ENCODE measurements at places on chromosomes 12 and 14.

- no peak for DNase-seq
These were observed 295.5 kb downstream of the EGLN3 start for GRCh38 chr14:33655421-33655820.

DNA sequence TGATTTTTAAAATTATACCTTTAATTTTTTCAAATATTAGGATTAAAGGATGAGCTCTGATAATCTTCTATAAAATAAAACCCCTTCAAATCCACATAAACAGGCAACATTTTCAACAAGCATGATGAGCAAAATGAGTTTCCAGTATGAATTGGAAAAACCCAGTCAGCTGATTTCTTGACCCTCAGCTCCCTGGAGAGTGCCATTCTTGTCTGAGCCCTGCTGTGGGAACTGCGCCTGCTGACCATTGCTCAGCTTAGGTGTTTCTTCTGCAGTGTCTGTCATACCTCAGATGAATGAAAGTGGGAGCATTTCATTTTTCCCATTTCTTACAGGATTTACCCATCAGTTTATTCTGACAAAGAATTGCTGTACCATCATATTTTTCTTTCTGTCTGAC lies 27.6 kb downstream of the MAPKAPK5 start:
- DNase-seq = no peak

DNA sequence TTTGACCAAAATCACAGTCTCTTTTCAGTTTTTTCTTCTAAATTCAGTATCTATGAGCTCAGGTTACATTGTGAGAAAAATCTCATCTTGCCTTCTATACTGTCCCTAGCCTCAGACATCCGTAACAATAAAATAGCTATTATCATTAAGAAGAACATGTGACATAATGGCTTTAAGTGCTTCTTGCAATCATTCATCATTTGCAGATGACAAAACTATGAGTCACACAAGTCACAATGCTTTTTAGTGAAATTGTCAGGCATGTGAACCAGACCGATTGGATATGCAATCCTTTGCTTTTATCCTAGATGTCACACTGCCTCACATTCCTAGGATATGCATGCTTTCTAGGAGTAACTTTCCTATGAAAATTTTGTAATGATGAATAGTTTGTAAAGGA lies 313.1 kb downstream of the SLC6A15 start:
- no peak for DNase-seq

DNA sequence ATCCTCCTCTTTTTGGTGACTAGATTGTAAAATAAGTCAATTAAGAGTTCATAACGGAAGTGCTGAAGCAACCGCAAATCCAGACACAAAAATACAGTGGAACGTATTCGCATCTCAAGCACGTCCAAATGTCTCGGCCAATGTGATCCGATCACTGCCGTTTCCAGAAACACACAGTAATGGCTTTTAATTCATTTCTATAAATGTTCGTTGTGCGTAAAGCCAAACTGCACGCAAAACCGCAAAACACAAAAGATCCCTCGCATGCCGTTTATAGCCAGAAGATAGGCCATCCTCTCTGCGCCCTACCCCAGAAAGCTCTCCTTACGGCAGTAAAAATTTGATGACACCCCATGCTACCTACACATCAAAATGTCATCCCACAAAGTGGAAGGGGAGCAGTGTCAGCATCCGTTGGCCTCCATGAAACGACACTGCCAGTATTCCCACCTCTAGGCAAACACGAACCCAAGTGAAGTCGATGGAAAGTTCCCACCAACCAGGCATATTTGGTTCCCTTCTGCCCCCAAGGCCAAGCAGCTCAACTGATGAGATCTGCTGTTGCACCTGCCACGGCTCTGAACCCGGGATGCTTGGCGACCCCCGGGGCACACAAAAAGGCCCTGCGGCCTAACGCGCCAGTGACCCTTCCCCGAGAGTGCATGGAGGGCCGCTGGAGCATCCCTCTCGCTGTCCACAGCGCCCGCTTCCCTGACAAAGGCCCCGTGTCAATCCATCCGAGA lies 1.4 kb downstream of the HECTD4 start:
- DNase-seq = no peak

- no peak for DNase-seq
These were observed 43.4 kb upstream of the RIN3 start for GRCh38 chr14:92470215-92470614.

GRCh38 chr12:90090929-90091651 lies 382.5 kb upstream of the ATP2B1 start:
- no peak for DNase-seq

DNA sequence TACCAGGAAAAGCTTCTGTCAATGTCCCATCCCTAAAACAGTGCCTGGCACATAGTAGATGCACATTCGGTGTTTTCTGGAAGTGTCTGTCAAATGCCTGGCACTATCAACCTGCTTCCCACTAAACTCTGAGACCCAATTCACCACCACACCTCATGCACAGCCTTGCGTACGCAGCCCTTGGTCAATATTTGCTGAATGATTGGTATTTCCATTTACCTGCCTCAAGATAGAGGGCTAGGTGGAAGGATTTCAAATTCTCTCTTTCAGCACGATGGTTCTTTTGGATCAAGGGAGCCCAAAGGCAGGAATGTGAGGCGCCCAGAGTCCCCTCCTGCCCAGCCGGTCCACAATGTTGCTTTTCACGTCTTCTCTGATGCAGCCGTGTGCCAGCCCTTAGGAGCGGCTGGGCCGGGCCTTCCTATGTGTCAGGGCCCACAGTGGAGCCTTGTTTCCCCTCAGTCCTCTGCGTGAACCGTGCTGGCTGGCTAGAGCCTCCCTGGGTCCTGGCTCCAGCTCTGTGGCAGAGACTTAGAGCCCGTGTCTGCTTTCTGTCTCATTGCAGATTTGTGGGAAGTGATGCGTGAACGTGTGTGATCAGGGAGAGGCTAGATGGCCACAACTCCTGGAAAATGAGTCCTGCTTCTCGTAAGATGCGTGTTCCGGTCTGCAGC lies 99.9 kb upstream of the RFLNA start:
- DNase-seq = no peak

GRCh38 chr14:102457509-102457908 lies 52.1 kb downstream of the ANKRD9 start:
- DNase-seq = no peak

DNA sequence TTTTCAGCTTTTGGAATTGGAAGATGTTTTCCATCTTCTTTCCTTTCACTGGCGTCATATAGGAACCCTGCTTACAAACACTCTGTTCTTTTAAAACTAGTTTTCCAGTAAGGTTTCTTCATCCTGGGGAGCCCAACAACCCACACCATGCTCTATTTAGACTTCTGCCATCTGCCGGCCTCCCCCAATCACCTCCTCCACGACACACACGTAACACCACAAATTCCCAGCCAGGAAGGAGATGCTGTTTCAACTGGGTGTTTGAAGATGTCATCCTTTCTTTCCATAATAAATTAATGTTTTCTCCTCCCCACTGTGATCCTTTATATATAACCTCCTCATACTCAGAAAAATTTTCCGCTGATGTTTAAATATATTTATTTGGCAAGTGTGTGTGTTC lies 231.4 kb upstream of the DDHD1 start:
- DNase-seq = no peak

GRCh38 chr12:46617167-46617566 lies 208.6 kb downstream of the SLC38A4 start:
- DNase-seq = no peak

DNA sequence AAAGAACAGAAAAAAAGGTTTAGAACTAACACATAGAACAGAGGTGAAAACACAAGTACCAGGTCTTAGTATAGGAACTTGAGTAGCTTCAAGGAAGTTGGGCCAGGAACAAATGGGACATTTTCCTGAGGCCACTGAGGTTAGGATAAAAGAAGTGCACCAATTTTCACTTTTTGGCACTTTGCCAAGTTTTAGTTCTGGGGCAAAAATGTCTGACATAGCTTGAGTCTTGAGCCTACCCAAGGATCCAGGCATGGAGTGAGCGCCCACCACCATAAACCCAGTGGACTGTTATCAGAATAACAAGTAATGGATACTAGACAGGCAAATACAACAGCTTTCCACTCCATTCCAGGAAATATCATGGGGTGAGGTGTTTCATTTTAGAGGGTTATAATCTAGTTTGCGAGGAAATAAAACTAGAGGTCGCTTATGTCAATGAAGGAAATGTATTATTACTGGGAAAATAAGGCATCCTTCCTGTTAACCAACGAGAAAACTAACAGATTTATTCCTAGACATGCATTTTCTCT lies 199.7 kb upstream of the HMGA2 start:
- no peak for DNase-seq

DNA sequence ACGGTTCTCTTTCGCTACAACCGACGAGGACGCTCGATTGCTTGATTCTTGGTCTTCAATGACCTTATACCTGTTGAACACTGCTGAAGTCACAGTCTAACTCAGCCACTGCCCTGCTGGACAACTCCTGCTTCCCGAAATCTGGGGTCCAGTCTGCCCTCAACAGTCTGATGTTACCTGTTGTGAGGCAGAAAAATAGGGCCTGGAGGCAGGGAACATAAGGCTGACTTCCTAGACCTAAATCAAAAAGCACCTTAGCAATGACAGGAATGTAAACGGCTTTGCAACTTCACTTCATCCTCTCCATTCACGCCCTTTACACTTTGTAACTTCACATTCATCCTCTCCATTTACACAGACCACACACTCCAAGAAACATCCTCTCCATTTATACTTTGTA lies 597 bp upstream of the GLTP start:
- DNase-seq = no peak

DNA sequence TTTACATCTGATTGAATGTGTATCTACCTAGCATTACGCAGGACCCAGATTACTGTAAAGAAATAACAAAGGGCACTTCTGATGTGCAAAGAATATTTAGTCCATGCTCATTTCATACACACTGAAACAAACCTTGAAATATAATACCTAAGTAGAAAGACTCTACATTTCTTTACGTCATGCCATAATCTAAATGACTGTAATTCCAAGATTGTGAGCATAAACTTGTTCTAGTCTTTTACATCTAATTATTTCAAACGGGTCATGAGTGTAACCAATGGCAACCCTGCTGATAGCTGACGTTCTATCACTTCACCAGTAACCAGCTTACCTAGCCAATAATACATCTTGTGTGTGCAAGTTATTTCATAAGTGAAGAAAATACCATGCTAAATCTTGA lies 433.8 kb downstream of the PRKD1 start:
- no peak for DNase-seq

GRCh38 chr12:104410326-104410725 lies 46.4 kb upstream of the CHST11 start:
- no peak for DNase-seq

DNA sequence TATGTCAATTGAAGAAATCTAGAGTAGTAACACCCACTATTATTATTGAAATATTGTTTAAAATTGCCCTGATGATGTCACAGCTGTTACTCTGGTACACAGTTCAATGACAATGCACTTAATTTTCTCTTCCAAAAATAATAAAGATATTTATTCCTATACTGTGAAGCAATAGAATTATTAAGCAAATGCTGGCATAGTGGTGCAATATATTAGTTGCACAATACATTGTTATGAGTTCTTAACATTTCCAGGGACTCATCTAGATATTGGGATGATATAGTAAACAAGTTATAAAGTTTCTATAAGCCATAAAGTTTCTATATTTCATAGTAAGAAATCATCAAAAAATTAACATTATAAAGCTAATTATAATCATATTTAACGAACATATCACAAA lies 897.8 kb downstream of the LRFN5 start:
- DNase-seq = no peak

- no peak for DNase-seq
These were observed 33.3 kb downstream of the ATP2A2 start for GRCh38 chr12:110314308-110314707.

GRCh38 chr12:63362791-63363190 lies 211.8 kb upstream of the AVPR1A start:
- no peak for DNase-seq

DNA sequence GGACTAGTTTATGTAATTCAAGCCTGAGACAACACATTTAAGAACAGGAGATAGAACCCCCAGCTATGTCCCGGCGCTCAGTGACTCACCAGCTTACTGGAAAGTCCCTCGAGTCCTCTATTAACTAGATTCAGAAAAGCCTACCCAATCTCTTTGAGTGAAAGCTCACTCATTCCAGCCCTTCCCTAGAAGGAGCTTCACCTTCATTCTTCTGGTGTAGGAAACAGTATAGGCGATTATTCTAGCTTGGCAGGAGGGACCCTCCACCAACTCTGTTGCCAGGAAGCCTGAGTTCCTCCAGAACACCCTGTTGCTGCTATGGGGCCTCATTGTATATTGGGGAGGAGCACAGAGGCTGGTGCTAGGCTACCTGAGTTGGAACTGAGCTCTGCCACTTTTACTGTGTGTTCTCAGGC lies 57.2 kb upstream of the AEBP2 start:
- DNase-seq = no peak

DNA sequence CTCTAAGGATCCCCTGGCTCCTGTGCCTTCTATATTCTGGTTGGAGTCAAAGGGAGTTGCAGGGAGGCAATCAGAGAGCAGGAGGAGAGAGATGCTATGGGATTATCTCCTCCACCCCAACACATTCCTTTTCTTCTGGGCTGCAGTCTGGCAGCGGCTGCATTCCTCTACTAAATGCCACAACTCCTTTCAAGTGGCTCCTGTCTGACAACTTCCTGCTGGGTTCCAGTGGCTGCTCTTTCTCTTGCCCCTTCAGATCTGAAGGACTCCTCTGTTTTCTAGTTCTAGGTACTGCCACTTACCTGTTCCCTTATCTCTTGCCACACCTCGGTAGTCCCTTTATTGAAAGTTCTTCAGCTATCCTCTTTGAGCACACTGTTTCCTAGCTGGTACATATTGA lies 425.0 kb downstream of the SNAPC1 start:
- no peak for DNase-seq

DNA sequence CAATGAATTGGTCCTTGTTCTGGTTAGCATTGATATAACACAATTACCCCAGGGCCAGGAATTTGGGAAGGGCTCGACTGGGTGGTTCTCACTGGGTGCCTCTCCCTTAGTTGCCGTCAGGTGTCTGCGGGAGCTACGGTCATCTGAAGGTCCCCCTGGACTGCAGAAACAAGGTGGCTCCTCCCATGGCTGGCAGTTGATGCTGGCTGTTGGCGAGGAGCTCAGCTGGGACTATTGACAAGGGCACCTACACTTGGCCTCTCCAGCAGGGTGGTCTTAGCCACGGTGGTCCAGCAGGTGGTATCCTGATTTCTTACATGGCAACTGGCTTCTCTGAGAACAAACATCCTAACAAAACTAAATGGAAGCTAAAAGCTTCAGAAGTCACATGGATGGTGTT lies 41.0 kb upstream of the RGS6 start:
- DNase-seq = no peak
